Dermis lymphatic vessel endothelial cell (primary cell): ENCODE measurements at places on chromosomes 5 and 9. TPM values are rescaled to one million over a fixed set of nuclear protein-coding genes. Genes with fewer than 3 reads are reported as not detected.

HMMR gene
- 4.7 and 6.0 TPM in 2 replicates for total RNA-seq

DRD1 gene
- total RNA-seq, result not detected in 2 replicates

DMRTA1 gene
- total RNA-seq, result under 0.01 and 0.26 TPM in 2 replicates

LTC4S gene
- 0.33 and 0.52 TPM in 2 replicates for total RNA-seq

HSPA5 gene
- total RNA-seq, result 160 and 168 TPM in 2 replicates

AQP7 gene
- 0.11 TPM in 1 of 2 replicates, not detected in the other for total RNA-seq

LCN9 gene
- not detected in 2 replicates for total RNA-seq

PCDHA6 gene
- 0.09 and 0.11 TPM in 2 replicates for total RNA-seq

LHX3 gene
- not detected in 2 replicates for total RNA-seq

SOWAHA gene
- total RNA-seq, result under 0.01 TPM in 1 of 2 replicates, not detected in the other

CNTRL gene
- 8.2 and 14.2 TPM in 2 replicates for total RNA-seq

CDH10 gene
- under 0.01 TPM in 1 of 2 replicates, not detected in the other for total RNA-seq

GLIPR2 gene
- 80.9 and 112 TPM in 2 replicates for total RNA-seq

C5orf46 gene
- total RNA-seq, result not detected in 2 replicates

PHAX gene
- 27.1 and 44.7 TPM in 2 replicates for total RNA-seq

PTPN3 gene
- 2.6 and 7.9 TPM in 2 replicates for total RNA-seq

GZMA gene
- 0.33 TPM in 1 of 2 replicates, not detected in the other for total RNA-seq

ZNF354B gene
- 7.3 and 10.8 TPM in 2 replicates for total RNA-seq

SYK gene
- under 0.01 TPM in 1 of 2 replicates, not detected in the other for total RNA-seq

GNE gene
- 9.9 and 11.9 TPM in 2 replicates for total RNA-seq

CDK9 gene
- 81.1 and 86.7 TPM in 2 replicates for total RNA-seq

MAMDC2 gene
- total RNA-seq, result 0.09 and 0.22 TPM in 2 replicates

ZNF658 gene
- total RNA-seq, result 5.0 and 6.2 TPM in 2 replicates
